ENCODE measurements at places on chromosomes 11 and 22. TPM values are rescaled to one million over a fixed set of nuclear protein-coding genes. Genes with fewer than 3 reads are reported as not detected.

KDELR3 gene
- 10.0 TPM for total RNA-seq

RIMBP3B gene
- total RNA-seq: 0.12 TPM

JHY gene
- total RNA-seq: 8.5 TPM

SMIM38 gene
- total RNA-seq: 0.99 TPM

GSTT2 gene
- not detected for total RNA-seq

SCN3B gene
- total RNA-seq: 4.1 TPM

OR51B5 gene
- total RNA-seq: 2.3 TPM

KRTAP5-2 gene
- total RNA-seq: not detected

SLC25A18 gene
- 0.53 TPM for total RNA-seq
